ENCODE measurements at places on chromosomes 5 and 9. TPM values are rescaled to one million over a fixed set of nuclear protein-coding genes. Genes with fewer than 3 reads are reported as not detected.

DNA sequence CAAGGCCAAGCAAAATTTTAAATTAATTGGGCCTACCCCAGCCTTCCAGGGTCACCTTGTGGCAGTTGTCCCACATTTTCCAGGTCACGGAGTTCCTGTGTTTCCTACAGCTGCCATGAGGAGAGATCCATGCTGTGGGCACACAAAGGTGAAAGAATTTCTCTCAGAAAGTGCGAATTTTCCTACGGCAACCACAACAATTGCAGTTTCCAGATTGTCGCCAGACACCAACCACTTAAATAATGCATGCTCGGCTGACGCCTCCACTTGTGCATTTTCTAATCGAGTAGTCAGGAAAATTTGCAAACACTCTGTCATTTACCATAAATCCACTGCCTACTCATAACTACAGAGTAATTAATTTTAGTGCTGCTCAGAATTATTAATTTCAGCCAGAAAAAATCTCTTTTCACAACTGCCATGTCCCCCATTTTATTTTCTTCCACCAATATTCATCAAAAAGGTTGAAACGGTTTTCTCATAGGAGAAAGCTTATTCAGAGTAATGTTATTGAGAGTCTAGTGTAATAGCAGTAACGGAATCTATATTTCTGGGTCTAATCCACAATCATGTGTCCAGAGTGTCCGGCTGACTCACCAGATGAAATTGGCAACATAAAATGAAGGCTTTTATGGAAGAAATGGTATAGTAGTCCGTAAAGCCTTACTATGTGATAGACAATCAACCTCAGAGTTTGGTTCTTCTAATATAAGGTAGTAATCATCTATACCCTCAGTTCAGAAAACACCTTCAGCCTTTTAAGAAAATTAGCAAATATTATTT is 389.8 kb downstream of the NR2F1-AS1 start:
- no peak for DNase-seq

CYLC2 gene
- total RNA-seq, result not detected

TGFBI gene
- total RNA-seq, result 6.7 TPM

UIMC1 gene
- total RNA-seq, result 75.7 TPM

IFNA13 gene
- total RNA-seq, result not detected

PCDHA9 gene
- not detected for total RNA-seq
